ENCODE measurements at places on chromosomes 7 and 10.

DNA sequence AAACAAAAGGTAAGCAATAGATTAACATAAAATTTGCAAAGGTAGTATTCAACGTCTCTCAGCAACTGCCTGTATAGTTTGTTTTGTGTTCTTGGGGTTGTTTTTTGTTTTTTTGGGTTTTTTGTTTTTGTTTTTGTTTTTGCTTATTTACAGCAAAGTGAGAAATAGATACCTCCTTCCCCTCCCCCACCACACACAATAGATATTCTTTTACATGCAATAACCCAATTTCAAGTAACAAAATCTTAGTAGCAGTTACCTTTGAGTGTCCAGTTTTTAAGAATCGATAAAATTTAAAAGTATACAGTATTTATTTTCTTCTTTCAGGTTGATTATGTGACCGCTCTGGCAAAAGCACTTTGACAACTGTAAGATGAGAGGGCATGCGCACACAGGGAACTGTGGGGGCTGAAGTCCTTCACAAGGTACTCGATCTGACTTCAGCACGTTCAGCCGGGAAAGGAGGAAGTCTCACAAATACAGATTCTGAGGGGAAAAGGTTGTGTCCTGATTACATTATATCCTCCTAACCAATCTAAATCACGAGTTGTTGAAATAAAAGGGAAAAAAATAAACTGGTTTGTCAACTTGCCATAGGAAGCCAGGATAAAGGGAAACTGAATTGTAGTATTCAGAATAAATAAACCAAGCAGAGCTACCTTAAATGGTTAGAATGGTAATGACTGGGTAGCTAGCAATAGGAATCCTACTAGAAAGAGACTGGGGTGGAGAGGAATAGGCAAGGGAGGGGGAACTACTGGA lies 47.8 kb downstream of the CPEB3 start:
- DNase-seq: peak; percentile 53

- DNase-seq: no peak
These were observed 694.5 kb upstream of the PCDH15 start for GRCh38 chr10:55495555-55495954.

- DNase-seq: no peak
These were observed 379.3 kb upstream of the POM121L12 start for GRCh38 chr7:52656098-52656497.

DNA sequence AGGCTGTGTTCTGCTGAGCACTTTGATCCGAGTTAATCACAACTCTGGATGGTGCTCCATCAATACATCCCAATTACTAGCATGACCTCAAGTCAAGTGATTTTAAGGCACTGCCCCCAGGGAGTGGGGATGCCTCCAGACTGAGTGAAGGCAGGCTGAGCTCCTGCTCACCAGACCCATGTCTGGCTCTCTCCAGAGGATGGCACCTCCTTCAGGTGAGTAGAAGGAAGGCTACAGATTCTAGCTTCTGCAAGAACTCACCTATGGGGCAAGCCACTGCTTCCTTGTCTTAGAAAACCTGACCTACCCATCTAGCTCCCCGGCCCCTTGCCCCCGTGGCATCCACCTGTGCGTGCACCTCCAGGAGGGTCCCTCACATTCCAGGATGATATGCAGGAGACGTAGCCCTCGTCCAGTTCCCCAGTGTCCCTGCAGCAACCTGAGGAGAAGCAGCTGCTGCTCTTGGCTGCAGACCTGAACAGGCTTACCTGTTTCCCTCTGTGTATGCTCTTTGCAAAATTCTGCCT lies 390.3 kb downstream of the GRID1 start:
- DNase-seq: no peak

GRCh38 chr10:89644691-89644966 lies 413 bp downstream of the PANK1 start:
- DNase-seq: no peak

DNA sequence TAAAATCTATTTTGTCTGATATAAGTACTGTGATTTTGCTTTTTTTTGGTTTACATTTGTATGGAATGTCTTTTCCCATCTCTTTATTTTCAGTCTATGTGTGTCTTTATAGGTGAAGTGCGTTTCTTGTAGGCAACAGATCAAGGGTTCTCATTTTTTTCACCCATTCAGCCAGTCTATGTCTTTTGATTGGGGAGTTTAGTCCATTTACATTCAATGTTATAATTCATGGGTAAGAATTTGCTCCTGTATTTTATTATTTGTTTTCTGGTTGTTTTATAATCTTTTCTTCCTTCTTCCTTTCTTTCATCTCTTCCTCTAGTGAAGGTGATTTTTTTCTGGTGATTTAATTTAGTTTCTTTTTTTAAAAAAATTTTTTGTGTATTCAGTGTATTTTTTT lies 104.8 kb upstream of the TMEM229A start:
- DNase-seq: no peak

GRCh38 chr10:102408728-102409603 lies 9.6 kb downstream of the PSD start:
- peak; percentile 62 for DNase-seq

GRCh38 chr7:108598914-108599580 lies 29.4 kb downstream of the DNAJB9 start:
- no peak for DNase-seq

GRCh38 chr10:19453967-19454366 lies 362.3 kb upstream of the PLXDC2 start:
- DNase-seq: no peak

DNA sequence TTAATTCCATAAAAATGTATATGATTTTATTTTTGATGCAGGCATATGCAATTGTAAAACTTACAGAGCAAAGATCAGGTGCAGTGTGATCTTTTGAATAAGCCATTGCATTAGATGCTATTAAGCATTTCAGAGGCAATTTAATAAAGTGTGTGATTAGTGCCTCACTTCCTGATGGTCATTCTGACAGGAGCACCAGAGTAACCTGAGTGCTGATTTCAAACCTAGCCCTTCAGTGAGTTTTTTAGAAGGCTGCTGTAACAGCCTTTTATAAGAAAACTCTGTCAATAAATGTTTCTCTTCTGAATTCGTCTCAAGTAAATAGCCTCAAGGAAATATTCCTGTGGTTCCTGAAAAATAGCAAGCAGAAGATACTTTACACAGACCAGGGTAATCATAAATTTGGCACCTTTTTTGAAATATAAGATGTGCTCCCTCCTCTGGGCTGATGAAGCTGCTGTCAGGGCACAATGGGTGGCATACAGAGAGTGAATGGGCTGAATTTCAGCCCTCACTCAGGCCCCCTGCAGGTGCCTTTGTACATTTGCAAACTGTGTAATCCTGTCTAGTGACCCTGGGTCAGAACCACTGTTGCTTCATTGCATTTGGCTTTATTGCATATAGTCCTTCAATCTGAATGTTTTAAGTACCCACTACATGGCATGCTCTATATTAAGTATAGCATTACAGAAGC lies 193.7 kb upstream of the CSTF2T start:
- DNase-seq: no peak

DNA sequence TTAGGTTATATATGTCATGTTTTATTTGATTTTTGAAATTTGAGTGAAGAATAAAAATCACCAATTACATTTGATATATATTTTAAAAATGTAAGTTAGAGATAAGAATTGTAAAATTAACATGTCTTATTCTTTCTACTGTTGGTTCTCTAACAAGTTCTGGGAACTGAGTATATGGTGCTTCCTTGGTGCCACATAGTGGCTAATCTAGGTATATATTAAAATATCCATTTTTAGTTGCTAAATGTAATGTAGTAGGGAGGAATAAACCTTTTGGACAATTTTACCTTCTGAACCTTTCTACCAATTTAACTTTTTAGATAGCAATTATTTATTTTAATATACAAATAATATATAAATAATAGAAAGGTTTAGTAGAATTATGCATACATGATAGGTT lies 17.5 kb downstream of the CFAP69 start:
- DNase-seq: no peak

DNA sequence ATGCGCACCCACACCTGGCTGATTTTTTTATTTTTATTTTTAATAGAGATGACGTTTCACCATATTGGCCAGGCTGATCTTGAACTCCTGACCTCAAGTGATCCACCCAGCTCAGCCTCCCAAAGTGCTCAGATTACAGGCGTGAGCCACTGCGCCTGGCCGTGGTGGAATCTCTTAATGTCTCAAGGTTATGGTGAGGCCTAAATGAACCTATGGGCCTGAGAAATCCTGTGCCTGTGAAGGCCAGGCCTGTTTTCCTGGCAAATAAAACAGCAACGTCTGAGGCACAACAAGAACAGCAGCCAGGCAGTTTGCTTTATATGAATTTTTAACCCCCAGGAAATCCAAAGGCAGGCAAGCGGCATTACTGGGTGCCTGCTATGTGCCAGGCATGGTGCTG lies 297.5 kb upstream of the ZMIZ1 start:
- DNase-seq: no peak

DNA sequence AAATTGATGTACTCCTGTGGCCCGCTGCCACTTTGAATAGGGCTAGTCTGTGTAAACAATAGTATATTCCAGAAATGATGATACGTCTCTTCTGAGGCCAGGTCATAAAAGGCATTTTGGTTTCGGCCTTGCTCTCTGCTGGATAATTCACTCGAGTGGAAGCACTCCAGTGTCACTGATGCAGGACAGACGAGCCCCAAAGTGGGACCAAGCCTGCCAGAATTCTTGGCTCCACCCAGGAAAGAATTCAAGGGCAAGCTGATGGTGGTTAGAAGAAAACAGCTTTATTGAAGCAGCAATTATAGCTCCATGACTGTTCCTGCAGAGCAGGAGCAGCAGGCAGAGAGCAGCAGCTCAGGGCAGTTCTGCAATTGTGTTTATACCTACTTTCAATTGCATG lies 717.6 kb downstream of the GRM8 start:
- no peak for DNase-seq

- DNase-seq: no peak
These were observed 54.3 kb downstream of the BMS1 start for GRCh38 chr10:42836771-42837468.

- DNase-seq: no peak
These were observed 6.5 kb downstream of the STAMBPL1 start for GRCh38 chr10:88886557-88886956.

DNA sequence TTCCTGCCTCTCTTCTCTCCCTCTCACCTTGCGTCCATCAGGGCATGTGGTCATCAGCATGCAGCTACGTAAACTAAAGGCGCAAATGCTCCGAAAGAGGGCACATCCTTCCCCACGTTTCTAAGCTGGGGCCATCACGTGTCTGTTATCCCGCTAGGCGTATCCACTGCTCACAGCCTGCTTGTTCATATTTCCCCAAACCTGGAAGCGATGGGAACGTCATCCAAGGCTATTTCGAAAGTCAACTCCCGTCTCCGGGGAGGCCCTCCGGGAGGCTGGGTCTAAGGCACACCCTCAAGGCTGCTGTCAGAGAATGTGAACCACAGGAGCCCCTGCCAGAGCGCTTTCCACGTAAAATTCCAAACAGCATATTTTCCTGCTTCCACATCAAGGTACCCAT lies 199.2 kb downstream of the DIP2C start:
- DNase-seq: no peak

DNA sequence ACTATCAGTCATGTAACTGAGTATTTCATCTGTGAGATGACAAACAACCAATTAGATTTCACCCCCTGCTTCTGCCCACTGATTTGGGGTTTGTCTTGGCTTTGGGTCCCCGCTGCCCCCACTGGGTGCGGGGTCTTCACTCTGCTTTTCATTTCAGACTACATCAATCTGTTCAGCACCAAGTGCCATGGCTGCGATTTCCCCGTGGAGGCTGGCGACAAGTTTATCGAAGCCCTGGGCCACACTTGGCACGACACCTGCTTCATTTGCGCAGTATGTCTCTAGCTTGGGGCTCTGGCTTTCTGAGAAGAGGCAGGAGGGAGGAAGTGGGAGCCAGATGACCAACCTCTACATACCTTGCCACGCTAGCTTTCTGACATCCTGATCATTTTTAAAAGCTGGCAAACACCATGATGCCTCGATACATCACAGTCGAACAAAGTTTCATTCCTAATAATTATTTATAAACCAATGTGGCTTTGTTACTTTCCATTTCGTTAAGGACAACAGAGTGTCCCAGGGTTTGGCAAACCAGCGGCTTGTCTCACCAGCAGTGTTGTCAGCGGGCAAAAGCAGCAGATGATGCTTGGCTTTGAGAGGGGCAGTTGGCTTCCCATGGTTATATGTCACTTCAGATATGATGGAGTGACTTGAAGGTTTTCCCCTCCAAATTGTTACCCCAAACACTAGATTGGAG lies 30.3 kb upstream of the BMPR1A start:
- no peak for DNase-seq

GRCh38 chr7:141097430-141097829 lies 23.6 kb downstream of the TMEM178B start:
- DNase-seq: peak; percentile 22

- peak; percentile 31 for DNase-seq
These were observed 19.2 kb upstream of the C10orf67 start for GRCh38 chr10:23363793-23364135.

GRCh38 chr7:2374830-2375728 lies 20.5 kb downstream of the EIF3B start:
- no peak for DNase-seq

DNA sequence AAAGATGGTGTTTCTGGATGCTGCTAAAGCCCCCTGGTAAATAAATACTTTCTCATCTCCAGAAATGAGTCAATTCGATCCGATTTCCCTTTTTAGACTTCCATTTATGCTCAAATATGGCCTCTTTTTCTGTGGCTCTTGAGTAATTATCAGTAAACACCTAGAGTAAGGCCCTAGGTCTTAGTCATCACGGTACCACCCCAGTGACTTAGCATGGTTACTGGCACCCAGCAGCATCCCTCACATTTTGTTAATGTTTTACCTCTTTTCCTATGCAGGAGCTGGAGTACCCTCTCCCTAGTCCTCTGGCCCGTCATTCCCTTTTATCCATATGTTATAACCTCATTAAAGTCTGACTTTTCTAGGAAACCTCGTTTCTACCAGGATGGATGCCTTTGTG lies 19.5 kb downstream of the CHN2 start:
- no peak for DNase-seq

- DNase-seq: no peak
These were observed 1176.9 kb downstream of the TYW1 start for GRCh38 chr7:68173513-68173912.

- DNase-seq: peak; percentile 59
These were observed 62.6 kb downstream of the ADK start for GRCh38 chr10:74213571-74214162.

GRCh38 chr7:34117573-34117972 lies 212.2 kb downstream of the BMPER start:
- no peak for DNase-seq

GRCh38 chr10:44921061-44921460 lies 9.9 kb downstream of the TMEM72 start:
- DNase-seq: no peak

DNA sequence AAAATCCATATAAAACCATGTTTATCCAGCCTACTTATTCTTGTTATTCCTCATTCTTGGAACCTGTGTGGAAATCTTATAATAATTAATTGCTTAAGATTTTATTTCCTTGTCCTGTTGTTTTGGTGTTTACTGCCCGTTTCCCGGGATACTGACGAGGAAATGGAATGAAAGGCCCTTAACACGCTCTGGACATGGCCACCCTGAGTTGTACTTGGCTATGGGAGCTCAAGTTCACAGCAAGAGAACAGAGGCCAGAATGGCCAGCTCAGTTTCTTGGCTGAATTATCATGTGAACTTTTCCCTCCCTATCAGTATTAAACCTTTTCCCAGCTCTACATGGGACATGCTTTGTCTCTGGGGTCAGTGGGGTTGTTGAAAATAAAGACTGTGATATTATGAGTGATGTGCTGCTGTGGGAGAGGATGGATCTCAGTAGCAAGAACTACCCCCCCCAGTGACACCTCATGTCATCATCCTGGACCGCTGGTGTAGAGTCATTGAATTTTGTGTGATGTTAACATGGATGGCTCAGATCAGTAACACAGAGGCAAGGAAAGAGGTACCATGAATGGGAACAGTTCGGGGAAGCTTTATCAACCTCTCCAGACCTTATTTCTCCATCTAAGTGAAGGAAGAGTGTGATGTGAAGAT lies 87.0 kb upstream of the IGFBP3 start:
- no peak for DNase-seq
